Caki2 (cell line): ENCODE measurements at places on chromosomes 7 and 10. TPM values are rescaled to one million over a fixed set of nuclear protein-coding genes. Genes with fewer than 3 reads are reported as not detected.

The PANK1 gene
- total RNA-seq: 2.8 and 4.5 TPM in 2 replicates

The SPOCK2 gene
- total RNA-seq: 0.41 and 1.1 TPM in 2 replicates

The CACNB2 gene
- total RNA-seq: not detected in 2 replicates

The EIF4H gene
- 341 and 380 TPM in 2 replicates for total RNA-seq

The SPDYE8 gene
- not detected in 2 replicates for total RNA-seq

The ANXA8L1 gene
- total RNA-seq: not detected in 2 replicates

The POT1 gene
- 48.2 and 63.9 TPM in 2 replicates for total RNA-seq

The PCDH15 gene
- total RNA-seq: not detected in 2 replicates

The DPCD gene
- 72.6 and 81.5 TPM in 2 replicates for total RNA-seq

The AKR1C8 gene
- 4.3 TPM in 1 of 2 replicates, not detected in the other for total RNA-seq

The SPDYE6 gene
- total RNA-seq: not detected in 2 replicates

The OR2A14 gene
- total RNA-seq: not detected in 2 replicates

The EVX1 gene
- not detected in 2 replicates for total RNA-seq

The GPAM gene
- 4.9 and 5.0 TPM in 2 replicates for total RNA-seq

The PDIA4 gene
- 273 and 284 TPM in 2 replicates for total RNA-seq

The NT5C2 gene
- 24.6 and 30.0 TPM in 2 replicates for total RNA-seq

The FBXO24 gene
- total RNA-seq: 0.23 and 0.71 TPM in 2 replicates

The NUTM2D gene
- 2.1 and 3.2 TPM in 2 replicates for total RNA-seq

The ST8SIA6 gene
- total RNA-seq: not detected in 2 replicates

The BAZ1B gene
- 50.9 and 54.6 TPM in 2 replicates for total RNA-seq

The OGDH gene
- total RNA-seq: 33.4 and 56.0 TPM in 2 replicates

The LDB3 gene
- 0.03 and 0.17 TPM in 2 replicates for total RNA-seq

The TRIM50 gene
- not detected in 2 replicates for total RNA-seq

The RAB19 gene
- 6.3 TPM in 1 of 2 replicates, not detected in the other for total RNA-seq

The SEMA3E gene
- 0.34 and 2.1 TPM in 2 replicates for total RNA-seq

The HSPA12A gene
- 18.1 and 23.4 TPM in 2 replicates for total RNA-seq

The ADAMTS14 gene
- total RNA-seq: 0.37 and 1.0 TPM in 2 replicates

The CALD1 gene
- total RNA-seq: 10.2 and 11.1 TPM in 2 replicates

The MCM10 gene
- 19.9 and 47.0 TPM in 2 replicates for total RNA-seq

The SEMA3D gene
- not detected in 2 replicates for total RNA-seq

The CALML3 gene
- not detected in 2 replicates for total RNA-seq

The ABCB1 gene
- 9.0 and 9.8 TPM in 2 replicates for total RNA-seq

The CDH23 gene
- 0.03 TPM in 1 of 2 replicates, not detected in the other for total RNA-seq

The EPHA1 gene
- total RNA-seq: not detected in 2 replicates

The SUN3 gene
- total RNA-seq: not detected in 2 replicates

The CUZD1 gene
- 2.5 TPM in 1 of 2 replicates, not detected in the other for total RNA-seq

The CPEB3 gene
- total RNA-seq: 0.09 and 0.20 TPM in 2 replicates

The GFRA1 gene
- 8.2 and 10.5 TPM in 2 replicates for total RNA-seq

The CLDN3 gene
- 43.4 and 69.4 TPM in 2 replicates for total RNA-seq

The FAM25C gene
- not detected in 2 replicates for total RNA-seq

The CALHM1 gene
- not detected in 2 replicates for total RNA-seq

The RARRES2 gene
- total RNA-seq: 2.7 and 10.6 TPM in 2 replicates
